Left renal cortex interstitium (tissue), 4 donors: ENCODE measurements at places on chromosomes 6 and 20. TPM values are rescaled to one million over a fixed set of nuclear protein-coding genes. Genes with fewer than 3 reads are reported as not detected.
A peak's percentile ranks its signal among the peaks of the same experiment; 100 is the strongest.

DNA sequence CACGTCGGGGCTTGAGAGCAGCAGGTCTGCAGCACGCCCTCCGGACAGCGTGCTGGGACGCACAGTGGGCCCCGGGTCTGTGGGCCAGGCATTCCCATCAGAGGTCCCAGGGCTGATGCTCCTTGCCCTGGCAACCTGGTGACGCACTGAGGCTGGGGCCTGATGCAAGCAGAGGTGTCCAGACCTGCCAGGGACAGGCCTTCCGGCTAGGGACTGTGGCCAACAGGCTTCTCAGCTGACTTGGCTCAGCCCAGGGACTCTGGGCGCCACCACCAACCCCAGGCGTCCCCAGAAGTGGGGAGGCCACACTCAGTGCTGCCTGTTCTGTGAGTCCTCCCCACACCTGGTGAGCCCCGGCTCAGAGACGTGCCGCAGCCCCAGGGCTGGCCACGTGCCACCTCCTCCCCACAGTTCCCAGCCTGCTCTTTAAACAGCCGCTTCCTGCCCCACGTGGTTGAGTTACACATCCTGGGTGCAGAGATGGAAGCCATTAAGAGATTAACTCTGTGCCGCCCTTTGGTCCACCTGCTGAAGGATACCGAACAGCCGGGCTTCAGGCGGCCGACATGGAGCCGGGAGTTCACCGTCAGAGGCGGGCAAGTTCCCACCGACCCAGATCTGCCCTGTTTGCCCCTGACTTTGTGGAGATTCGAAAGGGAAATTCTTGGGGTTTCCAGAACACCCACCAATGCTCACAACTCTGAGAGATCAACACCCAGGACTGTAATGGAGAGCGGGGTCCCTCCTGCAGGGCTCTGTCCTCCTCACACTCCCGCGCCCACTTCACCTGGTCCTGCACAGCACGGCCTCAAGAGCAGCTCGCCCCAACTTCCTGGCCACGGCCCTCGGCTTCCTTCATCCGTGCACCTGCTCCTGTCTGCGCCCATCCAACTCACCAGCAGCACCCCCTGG lies 37.6 kb upstream of the ZBP1 start:
- no peak for DNase-seq

DNA sequence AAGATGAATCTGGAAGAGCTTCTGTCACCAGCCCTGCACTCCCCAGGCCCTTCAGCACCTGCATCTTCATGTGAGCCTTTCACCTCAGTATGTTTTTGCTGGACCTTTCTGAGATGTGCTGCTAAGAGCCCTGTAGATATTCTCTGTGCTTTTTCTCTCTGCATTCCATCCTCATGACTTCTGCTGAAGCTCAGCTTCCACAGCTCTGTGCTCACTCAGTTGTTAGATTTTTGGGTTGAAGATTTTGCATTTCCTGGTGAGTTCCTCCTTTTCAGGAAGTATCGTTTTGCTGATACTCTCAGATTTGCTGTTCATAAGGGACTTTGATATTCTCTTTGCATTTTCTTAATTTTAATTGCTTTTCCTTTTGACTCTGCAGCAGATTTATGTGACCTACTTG lies 18.3 kb downstream of the KIAA1586 start:
- no peak for DNase-seq

DNA sequence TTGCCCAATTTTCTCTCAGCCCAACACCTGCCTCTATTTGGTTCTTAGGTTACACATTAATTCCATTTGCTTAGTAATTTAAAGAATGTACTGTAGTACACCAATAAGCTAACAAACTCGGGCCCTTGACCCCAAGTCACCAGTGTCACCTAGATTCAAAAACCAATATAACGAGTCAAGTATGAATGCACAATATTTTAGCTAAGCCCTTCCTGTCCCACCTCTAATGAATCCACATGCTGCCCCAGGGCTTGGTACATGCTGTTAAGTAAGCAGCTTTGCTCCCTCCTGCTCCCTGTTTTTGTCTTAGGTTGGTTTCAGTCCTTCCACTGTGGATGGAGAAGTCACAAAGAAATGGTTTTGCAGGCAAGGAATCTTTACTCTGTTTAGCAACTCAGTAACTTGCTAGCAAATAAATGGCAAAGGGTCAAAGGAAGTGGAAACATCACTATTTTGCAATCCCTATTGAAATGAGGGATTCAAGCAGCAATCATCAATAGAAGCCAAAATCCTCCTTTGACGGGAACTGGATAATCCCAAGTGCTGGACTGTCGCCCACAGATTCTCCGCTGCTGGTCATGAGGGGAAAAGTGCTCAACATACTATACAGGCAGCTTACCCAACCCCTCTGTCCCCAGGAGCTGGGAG lies 5.0 kb upstream of the MPC1 start:
- DNase-seq, result no peak

DNA sequence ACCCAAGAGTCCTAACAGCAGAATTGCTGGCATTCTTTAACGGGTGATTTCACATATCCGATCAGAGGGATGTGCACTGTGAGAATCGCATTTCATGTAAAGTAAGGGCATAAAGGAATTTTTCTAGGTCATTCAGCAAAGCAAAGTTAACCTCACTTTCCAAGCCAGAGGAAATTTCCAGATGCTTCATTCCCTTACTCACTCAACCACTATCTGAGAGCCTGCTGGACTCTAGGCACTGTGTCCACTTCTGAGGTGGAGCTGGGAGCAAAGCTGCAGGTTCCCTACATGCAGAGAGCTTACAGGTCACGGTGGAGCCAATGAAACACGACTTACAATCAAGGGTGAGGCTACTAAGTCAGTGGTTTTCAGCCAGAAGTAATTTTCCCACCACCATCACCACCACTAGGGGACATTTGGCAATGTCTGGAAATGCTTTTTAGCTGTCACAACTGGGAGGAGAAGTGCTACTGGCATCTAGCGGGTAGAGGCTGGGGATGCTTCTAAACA lies 34.5 kb upstream of the TSHZ2 start:
- DNase-seq, result no peak

GRCh38 chr6:36028088-36028876 lies 674 bp downstream of the MAPK14 start:
- DNase-seq, result peak; percentile 26

DNA sequence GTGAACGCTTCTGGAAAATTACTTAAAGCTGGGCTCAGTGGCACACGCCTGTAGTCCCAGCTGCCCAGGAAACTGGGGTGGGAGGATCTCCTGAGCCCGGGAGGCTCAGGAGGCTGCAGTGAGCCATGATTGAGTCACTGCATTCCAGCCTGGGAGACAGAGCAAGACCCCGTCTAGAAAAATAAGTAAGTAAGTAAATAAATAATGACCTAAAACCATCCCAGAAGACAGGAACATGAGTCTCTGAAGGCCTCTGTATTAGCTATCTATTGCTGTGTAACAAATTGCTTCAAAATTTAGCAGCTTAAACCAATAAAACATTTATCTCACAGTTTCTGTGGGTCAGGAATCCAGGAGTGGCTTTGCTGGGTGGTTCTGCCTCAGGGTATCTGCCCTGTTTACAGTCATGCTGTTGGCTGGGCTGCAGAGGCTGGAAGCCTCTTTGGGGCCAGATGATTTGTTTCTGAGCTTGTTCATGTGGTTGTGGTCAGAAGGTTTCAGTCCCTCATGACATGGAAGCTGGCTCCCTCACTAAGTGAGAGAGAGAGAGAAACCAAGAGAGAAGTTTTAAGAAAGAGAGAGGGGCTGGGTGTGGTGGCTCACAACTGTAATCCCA lies 48.4 kb upstream of the NCOA3 start:
- DNase-seq, result no peak

- DNase-seq, result no peak
Measured at GRCh38 chr6:131778169-131778568, 29.7 kb upstream of the ENPP1 start.

FAM209A gene
- not detected for polyA plus RNA-seq

GRCh38 chr6:82571455-82571854 lies 207.8 kb downstream of the TPBG start:
- no peak for DNase-seq

BMP6 gene
- 6.1 TPM for polyA plus RNA-seq

DNA sequence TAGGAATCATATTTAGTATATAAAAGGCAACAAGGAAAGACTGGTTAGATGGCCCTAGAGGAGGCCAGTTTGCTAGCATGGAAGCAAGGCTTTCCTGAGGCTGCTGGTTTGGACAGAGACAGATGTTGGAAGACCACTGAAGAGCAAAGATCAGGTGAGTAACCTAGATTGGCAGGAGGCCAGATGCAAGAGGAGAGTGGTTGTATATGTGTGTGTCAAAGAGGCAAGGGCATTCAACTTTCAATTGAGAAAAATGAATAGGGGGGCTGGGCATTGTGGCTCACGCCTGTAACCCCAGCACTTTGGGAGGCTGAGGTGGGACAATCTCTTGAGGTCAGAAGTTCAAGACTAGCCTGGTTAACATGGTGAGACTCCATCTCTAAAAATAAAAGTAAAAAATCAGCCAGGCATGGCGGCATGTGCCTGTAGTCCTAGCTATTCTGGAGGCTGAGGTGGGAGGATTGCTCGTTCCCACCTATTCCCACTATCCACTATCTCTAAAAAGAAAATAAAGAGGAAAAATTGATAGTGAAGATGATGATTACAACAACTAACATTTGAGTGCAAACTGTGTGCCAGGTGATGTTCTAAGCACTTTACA lies 79.8 kb downstream of the PRDM1 start:
- DNase-seq, result no peak

DNA sequence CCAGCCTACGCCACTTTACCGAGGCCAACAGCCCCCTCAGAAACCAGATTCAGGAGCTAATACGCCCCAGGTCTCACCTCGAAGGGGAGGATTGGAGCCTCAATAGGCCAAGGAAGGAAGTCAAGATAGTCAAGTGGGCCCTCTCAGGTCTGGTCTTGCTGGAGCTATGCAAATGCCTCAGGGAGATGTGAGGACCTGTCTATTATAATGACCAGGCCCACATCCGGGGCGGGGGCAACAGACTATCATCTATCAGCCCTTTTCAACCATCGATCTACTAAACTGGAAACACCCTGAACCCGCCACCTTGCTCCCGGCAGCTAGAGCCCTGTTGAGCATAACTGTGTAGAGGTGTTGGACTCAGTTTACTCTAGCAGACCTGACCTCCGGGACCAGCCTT lies 12.7 kb upstream of the GSTA3 start:
- no peak for DNase-seq

GRCh38 chr20:698276-698675 lies 22.7 kb upstream of the SCRT2 start:
- no peak for DNase-seq

GRCh38 chr20:13042458-13042794 lies 33.7 kb downstream of the SPTLC3 start:
- DNase-seq, result no peak

DNA sequence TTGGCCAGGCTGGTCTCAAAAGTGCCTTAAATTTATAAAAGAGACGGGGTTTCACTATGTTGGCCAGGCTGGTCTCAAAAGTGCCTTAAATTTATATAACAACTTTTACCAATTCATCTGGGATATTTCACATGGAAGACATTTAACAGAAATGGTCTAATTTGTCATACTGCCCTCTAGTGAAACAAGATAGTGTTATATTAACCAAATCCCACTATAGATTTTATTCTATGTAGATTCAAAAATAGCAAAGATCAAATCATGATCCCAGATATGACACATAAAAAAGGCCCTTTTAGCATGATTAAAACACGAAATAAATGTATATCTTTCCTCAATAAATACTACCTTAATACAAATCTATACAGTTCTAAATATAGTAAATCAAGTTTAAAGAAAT lies 102.8 kb upstream of the TFAP2D start:
- DNase-seq, result no peak

DNA sequence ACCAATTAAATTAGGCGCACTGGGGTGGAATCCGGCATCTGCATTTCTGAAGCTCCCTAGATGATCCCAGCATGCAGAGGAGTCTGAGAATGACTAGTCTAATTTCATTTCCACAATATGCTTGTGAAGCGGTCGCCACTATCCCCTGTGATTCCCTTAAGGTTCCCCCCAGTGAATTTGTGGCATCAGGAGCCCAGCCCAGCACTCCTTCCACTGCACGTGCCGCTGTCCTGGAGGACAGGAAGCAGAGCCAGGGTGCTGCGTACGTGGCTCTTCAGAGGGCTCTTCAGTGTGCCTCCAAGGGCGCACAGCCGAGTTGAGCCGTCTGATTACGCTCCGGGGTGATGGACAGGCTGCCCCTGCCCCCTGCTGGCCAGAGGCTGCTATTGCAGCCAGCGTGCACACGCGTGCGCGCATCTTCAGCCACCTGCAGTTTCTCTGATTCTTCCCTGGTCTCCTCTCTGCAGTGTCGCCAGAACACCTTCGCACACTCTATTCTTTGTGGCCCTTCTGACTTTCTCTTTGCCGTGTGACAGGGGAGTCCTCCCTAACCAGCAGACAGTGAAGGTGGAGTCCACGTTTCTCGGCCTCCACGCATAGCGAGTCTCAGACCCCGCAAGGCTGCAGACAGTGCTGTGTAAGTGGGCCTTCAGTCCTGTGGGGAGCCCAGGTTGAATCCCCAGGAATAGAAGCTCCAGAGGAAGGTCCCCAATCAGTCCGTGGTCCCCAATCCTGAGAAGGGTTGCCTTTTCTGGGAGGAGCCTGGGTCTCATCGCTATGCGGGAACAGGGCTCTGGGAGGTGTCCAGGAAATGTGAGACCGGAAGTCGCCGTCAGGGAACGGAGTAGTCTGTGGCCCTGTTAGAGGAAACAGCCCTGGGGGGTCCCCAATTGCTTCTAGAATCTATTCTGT lies 16.5 kb upstream of the NCR2 start:
- peak; percentile 70 for DNase-seq

NOX3 gene
- 1.2 TPM for polyA plus RNA-seq
